ENCODE measurements at places on chromosomes 4 and X.
A peak's percentile ranks its signal among the peaks of the same experiment; 100 is the strongest.

GRCh38 chrX:143437439-143437838 lies 79.8 kb downstream of the SPANXN3 start:
- ATAC-seq: no peak

DNA sequence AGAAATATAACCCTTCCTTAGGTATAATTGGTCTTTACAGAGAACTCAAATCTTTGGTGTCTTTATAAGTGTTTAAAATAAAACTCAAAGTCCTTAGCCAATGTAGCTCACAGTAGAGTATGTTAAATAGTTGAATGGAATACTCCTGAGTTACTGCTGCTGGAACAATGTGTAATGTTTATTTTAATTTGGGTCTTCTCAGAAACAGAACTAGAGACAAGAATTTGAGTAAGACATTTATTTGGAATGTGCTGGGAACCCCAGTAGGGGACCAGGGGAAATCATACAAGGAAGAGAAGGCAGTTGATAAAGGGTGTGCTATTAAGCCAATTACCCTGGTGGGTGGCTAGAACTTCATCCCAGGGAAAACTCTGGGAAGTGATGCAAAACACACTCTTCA lies 240.4 kb upstream of the LDB2 start:
- ATAC-seq: no peak

GRCh38 chr4:53541577-53542206 lies 49.6 kb downstream of the LNX1 start:
- no peak for ATAC-seq

DNA sequence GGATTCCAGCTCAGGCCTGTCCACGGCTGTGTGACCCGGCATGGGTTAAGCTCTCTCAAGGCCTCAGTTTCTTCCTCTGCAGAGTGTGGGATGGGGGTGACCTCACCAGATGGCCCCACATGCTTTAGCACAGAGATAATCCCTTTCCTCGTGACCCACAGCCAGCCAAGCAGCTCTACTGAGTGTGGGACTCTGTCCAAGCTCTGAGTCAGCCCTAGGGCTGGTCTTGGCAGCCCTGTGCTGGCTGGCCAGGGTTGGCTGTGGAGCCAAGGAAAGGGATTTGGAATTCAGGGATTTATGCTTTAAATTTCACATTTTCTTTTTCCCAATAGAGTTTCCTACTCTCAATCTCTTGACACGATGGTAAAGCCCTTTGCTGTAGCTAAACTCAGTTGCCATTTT lies 19.7 kb upstream of the SPON2 start:
- ATAC-seq: peak; percentile 96

Measured in esophagus mucosa (tissue), 1 donor.